ENCODE measurements at places on chromosomes 16 and 17. TPM values are rescaled to one million over a fixed set of nuclear protein-coding genes. Genes with fewer than 3 reads are reported as not detected.

The KIF19 gene
- 0.30 TPM for total RNA-seq

The FADS6 gene
- not detected for total RNA-seq

The TPSD1 gene
- 0.63 TPM for total RNA-seq

DNA sequence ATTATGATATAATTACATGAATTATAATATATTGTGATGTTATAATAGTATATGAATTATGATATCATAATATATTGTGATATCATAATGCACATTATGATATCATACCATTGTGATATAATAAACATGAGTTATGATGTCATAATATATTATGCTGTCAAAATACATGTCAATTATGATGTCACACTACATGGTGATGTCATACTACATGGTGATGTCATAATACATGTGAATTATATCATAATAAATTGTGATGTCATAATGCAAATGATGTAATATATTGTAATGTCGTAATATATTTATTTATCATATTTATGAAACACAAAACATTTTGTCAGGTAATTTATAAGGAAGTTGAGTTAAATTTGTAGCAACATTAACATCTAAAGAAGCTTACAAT, 1950.1 kb downstream of the TP53TG3F start:
- no peak for DNase-seq

DNA sequence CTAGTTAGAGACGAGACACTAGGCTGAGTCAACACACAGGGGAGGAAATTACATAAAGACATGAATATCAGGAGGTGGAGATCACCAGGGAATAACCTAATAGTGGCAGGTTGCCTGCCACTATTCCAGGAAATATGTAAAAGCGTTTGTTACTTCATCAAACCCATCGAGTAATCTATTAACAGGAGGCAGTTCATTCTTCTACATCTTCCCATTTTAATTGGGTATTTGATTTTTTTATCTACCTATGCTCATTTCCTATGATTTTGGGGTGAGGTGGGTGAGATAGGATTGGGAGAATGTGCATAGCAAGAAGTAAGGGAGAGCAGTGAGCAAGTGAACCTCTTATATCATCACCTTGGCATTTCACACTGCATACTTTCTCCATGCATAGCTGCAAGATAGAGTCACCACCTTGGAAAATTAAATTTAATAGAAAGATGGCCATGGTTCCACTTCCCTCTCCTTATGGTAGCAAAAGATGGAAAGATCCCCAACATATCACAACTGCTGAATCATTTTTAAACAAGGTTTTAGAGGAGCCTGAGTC, 312.2 kb downstream of the TMEM114 start:
- no peak for DNase-seq

GRCh38 chr17:50866950-50867362, 802 bp upstream of the TOB1 start:
- DNase-seq = peak; percentile 77

DNA sequence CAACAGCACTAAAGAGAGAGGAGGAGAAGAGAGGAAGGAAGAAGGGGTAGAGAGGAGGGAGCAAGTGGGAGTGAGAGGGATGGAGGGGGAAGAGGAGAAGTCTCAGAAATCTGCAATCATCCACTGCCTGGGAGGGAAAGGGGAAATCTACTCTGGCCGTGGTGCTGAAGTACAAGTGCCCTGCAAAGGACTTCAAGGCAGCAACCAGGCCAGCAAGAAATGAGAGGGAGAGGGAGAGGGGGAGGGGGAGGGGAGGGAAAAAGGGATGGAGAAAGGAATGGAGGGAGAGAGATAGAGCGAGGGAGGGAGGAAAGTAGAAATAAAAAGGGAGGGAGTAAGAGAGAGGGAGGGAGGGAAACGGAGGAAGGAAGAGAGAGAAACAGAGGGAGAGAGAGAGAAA, 130.8 kb upstream of the EEF2KMT start:
- no peak for DNase-seq

DNA sequence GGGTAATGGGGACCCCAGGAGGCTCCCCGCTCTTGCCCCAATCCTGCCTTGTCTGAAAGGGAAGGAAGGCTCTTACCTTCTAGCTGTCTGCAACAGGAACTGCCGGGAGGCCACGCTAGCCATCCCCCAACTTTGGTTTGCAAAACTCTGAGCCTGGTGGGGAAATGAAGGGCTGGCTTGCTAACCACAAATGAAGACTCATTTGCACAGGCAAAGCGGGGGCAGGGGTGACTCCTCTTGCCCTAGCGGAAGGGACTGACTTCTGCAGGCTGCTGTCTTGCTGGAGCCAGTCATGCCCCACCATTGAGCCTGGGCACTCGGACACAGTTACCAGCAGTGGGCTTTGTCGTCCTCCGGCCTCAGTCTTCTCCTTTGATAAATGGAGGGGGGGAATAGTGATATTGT, 52.6 kb downstream of the PLCG2 start:
- peak; percentile 63 for DNase-seq
